Endothelial cell of umbilical vein (primary cell): ENCODE measurements at places on chromosomes 3 and 15. TPM values are rescaled to one million over a fixed set of nuclear protein-coding genes. Genes with fewer than 3 reads are reported as not detected.

TMC3 gene
- not detected in 2 replicates for total RNA-seq

PFKFB4 gene
- total RNA-seq, result 4.2 and 4.9 TPM in 2 replicates

IGSF10 gene
- total RNA-seq, result not detected in 2 replicates

SI gene
- not detected in 2 replicates for total RNA-seq

STRIT1 gene
- total RNA-seq, result not detected in 2 replicates

FBXW12 gene
- total RNA-seq, result not detected in 2 replicates

NKIRAS1 gene
- 2.8 and 2.9 TPM in 2 replicates for total RNA-seq

PLIN1 gene
- 0.12 TPM in 1 of 2 replicates, not detected in the other for total RNA-seq

PAQR5 gene
- 0.09 TPM in 1 of 2 replicates, not detected in the other for total RNA-seq

EPHA6 gene
- total RNA-seq, result 0.28 TPM in 1 of 2 replicates, not detected in the other

KIF23 gene
- 55.7 and 64.7 TPM in 2 replicates for total RNA-seq

LRRK1 gene
- 18.4 and 22.1 TPM in 2 replicates for total RNA-seq

GPR149 gene
- total RNA-seq, result not detected in 2 replicates
